ENCODE measurements at places on chromosomes 2 and 18. TPM values are rescaled to one million over a fixed set of nuclear protein-coding genes. Genes with fewer than 3 reads are reported as not detected.

Gene ALPI
- total RNA-seq = not detected

Gene INPP4A
- 42.9 TPM for total RNA-seq

Gene ZNF892
- 4.8 TPM for total RNA-seq

Gene FRZB
- 5.4 TPM for total RNA-seq

Gene KIDINS220
- total RNA-seq = 58.5 TPM

Gene UGT1A10
- total RNA-seq = not detected

Gene FOXI3
- total RNA-seq = not detected

Gene LMAN2L
- 9.0 TPM for total RNA-seq

Gene SAG
- not detected for total RNA-seq

Gene CCDC68
- total RNA-seq = 4.7 TPM

Gene PJVK
- 5.0 TPM for total RNA-seq

Gene CIDEA
- not detected for total RNA-seq

Gene ERFE
- total RNA-seq = 0.79 TPM

Gene ADAM17
- 24.8 TPM for total RNA-seq

Gene NUP35
- total RNA-seq = 9.8 TPM

Gene IL37
- total RNA-seq = not detected

Gene RAPGEF4
- total RNA-seq = 6.2 TPM

Gene TFPI
- 109 TPM for total RNA-seq

Gene SLC23A3
- 2.1 TPM for total RNA-seq

Gene ATF2
- total RNA-seq = 53.4 TPM

Gene DYNAP
- total RNA-seq = not detected

Gene ATL2
- 69.2 TPM for total RNA-seq

Gene RPRM
- total RNA-seq = 0.90 TPM

Gene UNC80
- total RNA-seq = not detected

Gene EIF2B4
- 30.1 TPM for total RNA-seq

Gene COL4A4
- total RNA-seq = 0.93 TPM

Gene FKBP1B
- total RNA-seq = 5.9 TPM

Gene MAP3K19
- total RNA-seq = not detected

Gene GAL3ST2
- total RNA-seq = not detected

Gene CABLES1
- 9.3 TPM for total RNA-seq

Gene PPM1G
- total RNA-seq = 38.8 TPM

Gene HRH4
- total RNA-seq = not detected

Gene EVA1A
- total RNA-seq = 1.1 TPM

Gene C2orf80
- not detected for total RNA-seq

Gene SALL3
- not detected for total RNA-seq

Gene FLACC1
- 2.4 TPM for total RNA-seq

Gene CNDP1
- total RNA-seq = 0.19 TPM

Data from posterior vena cava (tissue), 2 donors.